ENCODE measurements at places on chromosomes 5 and 9.

DNA sequence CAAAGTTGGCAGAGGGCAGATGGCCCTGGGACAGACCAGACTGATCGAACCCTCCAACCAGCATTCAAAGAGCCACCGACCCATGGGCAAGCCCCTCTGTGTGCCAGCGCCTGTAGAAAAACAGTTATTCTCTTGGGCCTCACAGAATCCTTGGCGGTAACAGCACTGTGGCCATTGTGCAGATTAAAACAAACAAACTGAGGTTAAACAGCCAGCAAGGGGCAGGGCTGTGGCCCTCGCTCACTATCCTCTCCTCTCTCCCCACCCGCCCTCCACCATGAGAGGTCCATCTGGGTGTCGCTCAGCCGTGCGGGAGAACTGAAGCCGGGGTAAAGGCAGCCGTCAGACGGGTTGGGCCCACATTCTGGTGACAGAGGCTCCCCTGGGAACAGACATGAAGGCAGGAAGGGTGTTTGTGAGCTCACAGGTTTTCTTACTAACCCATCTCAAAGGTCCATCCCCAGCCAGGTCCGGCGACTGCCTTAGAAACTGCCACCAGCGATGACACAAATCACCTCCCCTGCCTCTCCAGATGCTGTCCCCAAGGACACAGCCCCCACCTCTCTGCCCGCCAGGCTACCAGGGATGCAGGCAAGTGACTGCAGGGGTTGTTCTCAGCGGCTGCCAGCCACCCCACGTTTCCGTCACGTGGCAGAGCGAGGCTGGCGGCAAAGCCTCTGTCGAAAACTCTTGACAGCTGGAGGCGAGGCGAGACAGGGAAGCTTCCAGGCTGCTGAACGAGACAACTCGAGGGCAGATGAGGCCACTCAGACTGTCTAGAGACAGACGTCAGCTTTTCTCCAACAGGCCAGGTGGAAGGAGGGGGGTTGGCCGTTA is 75.8 kb upstream of the SARDH start:
- DNase-seq: no peak

DNA sequence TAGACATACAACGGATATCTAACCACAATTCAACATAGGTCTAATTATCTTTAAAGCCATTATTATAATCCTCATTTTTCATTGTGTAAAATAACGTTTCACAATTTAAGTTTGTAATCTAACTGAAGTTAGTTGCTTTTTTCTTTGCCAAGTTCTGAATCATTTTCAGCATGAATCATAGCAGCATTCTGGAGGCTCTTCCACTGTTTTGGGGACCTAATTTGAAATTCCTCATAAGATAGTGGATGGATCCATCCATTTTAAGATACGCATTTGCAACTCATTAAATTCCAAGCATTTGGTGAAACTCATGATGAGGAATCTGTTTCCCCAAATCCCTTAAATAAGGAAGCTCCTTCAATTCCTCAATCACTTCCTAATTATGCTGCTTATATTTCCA is 447.1 kb upstream of the CDH10 start:
- DNase-seq: no peak

- DNase-seq: no peak
Measured at GRCh38 chr5:53275666-53276065, 166.1 kb upstream of the MOCS2 start.

GRCh38 chr5:159762921-159763320 is 153.4 kb upstream of the ADRA1B start:
- no peak for DNase-seq

- no peak for DNase-seq
Measured at GRCh38 chr5:153237671-153238332, 252.7 kb upstream of the GRIA1 start.

- DNase-seq: no peak
Measured at GRCh38 chr5:626850-627249, 14.7 kb downstream of the CEP72 start.

DNA sequence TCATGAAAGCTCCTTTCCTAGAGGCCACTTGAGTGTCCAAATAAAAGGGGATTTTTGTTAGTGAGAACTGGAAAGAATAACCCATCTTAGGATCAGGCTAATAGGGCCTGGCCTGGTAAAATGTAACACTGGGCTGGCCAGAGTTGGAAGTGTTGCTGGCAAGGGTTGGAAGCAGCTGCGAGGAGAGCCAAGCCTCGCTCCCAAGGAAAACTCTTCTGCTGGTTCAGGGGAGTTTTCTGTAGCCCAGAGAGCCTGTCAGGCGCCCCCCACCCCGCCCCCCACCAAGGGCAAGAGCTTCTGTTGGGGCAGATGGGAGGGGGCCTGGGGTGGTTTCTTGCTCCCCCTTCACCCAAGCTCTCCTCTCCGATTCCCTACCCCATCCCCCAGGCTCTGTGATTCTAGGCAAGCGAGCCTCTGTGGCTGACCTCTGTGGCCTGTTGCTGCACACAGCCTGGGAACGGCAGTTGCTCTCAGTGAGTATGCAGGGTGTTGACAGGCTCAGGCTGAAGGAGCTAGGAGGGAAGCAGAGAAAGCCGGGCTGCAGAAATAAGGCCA is 547.8 kb downstream of the CCDC171 start:
- no peak for DNase-seq

DNA sequence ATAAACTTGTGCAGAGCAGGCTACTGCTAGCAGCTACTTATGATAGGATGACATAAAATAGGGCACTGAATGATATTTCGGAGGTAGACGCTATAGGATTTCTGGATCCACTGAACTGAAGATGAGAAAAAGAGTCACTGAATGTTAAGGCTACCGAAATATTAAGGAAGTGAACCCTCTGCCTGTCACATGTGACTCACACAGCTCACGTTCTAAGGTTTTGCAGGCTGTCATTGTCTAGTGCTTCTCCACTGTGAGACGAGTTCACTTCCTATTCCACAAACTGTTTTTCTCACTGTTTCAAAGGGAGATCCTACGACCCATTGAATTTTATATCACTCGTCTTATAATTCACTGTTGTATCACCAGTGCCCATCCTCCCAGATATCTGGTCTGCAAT is 100.8 kb downstream of the CTNND2 start:
- no peak for DNase-seq

- DNase-seq: no peak
Measured at GRCh38 chr9:71479621-71480020, 288.7 kb downstream of the CEMIP2 start.

GRCh38 chr9:133609311-133610098 is at the start of gene FAM163B:
Gene FAM163B, minus strand, starts transcription at chr9:133609389. Its CDS starts 29,166 bp downstream, at chr9:133580223.
- DNase-seq: peak; percentile 58

GRCh38 chr9:1938675-1939170 is 76.4 kb upstream of the SMARCA2 start:
- no peak for DNase-seq

- DNase-seq: no peak
Measured at GRCh38 chr9:93132946-93133680, 938 bp downstream of the NINJ1 start.

DNA sequence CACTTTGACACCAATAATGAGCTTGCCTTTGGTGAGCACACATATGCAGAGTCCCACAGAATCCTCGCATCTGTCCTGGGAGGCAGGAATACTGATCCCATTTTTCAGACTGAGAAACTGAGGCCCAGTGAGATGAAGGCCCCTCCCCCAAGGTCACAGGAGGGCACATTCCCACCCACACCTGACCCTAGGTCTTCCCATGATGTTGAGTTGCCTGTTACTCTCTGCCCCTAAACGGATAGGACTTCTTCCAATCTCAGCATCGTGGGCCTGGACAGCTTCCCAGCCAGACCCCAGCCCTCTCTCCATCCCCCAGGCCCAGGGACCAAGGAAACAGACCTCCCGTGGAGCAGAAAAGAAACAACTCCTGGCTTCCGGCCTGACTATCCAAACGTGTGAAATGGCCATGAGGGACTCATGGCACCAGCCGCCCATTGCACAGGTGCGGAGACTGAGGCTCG is 877 bp downstream of the SH3GLB2 start:
- DNase-seq: no peak

GRCh38 chr5:34059977-34060376 is 17.0 kb upstream of the C1QTNF3 start:
- DNase-seq: no peak

- DNase-seq: no peak
Measured at GRCh38 chr9:124179196-124180071, 78.3 kb upstream of the NEK6 start.

GRCh38 chr5:98776066-98776705 is 2.7 kb downstream of the RGMB start:
- no peak for DNase-seq
